Lower leg skin (tissue), 4 donors: ENCODE measurements at places on chromosomes 5 and 9. TPM values are rescaled to one million over a fixed set of nuclear protein-coding genes. Genes with fewer than 3 reads are reported as not detected.
A peak's percentile ranks its signal among the peaks of the same experiment; 100 is the strongest.

DNA sequence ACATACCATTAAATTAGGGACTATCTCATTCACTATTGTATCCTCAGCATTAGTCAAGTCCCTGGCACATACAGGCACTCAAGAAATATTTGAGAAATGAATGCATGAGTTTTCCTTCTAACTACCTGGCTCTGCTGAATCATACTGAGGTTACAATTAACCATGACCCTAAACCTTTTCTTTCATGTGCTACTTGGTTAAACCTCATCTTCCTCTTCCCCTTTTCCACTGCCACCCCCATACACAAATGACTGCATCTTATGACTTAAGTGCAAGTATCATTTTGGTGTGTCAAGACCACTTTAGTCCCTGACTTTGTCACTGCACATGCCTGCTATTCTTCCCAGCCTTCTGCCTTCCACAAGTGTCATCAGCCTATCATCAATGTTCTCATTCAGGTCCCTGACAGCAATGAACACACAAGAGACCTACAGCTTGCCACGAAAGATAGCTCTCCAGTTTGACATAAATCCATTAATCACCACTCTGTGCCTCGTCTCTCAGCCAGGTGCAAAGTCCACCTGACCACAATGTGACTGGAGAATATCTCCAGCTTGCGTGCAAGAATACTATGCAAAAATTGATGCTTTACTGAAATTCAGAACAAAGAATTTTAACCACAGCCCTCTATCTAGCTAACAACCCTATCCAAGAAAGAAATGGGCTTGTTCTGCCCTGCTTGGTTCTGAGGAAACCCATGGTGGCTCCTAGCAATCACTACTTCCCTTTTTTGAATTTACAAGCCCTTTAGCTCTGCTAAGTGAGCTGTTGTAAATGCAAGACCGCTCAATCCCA lies 74.5 kb downstream of the MAPKAP1 start:
- DNase-seq: no peak

DNA sequence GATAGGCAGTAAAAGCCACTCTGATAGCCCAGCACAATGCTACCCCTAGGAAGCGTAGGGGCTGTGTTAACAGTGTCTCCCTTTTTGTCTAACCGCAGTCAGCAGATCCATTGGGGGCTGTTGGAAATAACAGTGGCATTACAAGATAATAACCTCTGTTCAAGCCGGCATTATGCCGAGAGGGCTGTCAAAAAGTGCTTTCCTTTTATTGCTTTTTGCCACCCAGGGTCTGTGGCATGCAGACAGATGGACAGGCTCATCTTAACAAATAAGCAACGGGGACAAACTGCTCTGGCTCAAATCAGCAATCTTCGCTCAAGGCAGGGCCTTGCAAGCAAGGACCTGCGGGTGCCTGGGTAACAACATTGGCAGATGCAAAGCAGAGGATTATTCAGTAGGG lies 123.3 kb downstream of the TLR4 start:
- no peak for DNase-seq

DNA sequence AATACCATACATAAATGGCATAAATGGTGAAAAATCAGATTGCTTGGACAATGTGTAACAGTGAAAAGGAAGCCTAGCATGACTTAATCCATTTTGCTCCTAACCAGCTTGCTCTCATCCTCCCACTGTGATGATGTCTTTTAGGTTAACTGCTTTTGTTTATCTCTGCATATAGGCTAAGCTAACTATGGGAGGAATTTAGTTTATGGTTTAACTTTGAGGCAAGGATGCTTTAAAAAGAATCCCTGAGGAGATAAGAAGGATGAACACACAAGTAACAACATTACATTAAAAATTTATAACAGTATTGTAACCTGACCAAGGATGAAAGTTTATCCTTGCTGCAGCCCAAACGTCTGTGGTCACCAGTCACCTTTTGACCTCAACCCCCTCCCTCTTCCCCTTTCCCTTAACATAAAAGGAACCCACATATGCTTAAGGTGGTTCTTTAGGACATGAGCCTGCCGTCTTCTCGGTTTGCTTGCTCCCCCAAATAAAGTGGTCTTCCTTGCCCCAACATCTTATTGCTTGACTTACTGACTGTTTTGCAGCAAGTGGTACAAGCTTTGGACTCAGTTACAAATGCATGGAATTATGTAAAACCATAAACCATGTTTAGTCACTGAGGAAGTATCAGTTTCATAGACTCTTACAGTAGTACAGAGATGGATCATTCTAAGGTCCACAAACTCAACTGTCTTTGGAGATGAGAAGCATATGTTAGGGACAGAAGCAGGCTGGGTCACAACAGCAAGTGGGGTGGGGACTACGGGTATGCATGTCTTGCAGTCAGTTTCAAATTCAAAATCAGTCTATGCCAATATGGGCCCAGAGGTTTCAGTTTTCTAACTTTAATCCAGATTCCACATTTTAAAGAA lies 31.3 kb downstream of the AGXT2 start:
- DNase-seq: no peak

GRCh38 chr5:58683567-58683966 lies 100.7 kb downstream of the RAB3C start:
- no peak for DNase-seq

The PRDM9 gene
- total RNA-seq: not detected

DNA sequence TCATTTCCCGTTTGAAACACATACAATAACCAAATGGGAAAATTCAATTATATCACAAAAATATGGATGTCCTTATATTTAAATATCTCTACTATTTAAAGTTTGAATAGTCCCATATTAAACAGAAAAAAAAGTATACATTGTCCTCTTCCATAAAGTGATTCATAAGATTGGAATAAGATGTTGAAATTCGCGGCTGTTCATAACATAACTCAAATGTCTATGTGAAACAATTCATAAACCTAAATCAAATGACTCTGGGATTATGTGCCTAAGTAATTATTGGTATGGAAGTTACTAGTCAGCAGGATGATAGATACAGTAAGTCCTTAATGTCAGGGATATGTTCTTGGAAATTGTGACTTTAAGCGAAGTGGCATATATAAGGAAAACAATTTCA lies 3.9 kb upstream of the EFNA5 start:
- no peak for DNase-seq

DNA sequence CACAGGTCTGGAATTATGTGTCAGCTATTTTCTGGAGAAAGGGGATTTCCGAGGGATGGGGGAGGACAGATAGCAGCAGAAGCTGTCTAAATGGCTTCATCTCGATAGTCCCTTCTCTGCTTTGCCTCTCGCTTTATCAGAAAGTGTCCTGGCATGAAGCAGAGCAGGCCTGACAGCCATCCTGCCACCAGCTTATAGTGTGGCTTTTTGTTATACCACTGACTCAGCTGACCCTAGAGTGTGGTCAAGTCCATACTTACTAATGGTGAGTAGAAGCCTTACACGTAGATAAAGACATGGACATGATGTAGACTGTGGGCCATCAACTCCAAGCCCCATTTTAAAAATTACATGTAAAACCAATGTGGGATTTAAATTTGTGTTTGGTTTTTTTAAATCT lies 50.0 kb downstream of the RCL1 start:
- no peak for DNase-seq

GRCh38 chr5:67576112-67576511 lies 379.5 kb upstream of the CD180 start:
- no peak for DNase-seq

The C5orf58 gene
- 0.19 TPM for total RNA-seq

- no peak for DNase-seq
Observed at GRCh38 chr9:35967042-35967441, 9.1 kb upstream of the OR2S2 start.

DNA sequence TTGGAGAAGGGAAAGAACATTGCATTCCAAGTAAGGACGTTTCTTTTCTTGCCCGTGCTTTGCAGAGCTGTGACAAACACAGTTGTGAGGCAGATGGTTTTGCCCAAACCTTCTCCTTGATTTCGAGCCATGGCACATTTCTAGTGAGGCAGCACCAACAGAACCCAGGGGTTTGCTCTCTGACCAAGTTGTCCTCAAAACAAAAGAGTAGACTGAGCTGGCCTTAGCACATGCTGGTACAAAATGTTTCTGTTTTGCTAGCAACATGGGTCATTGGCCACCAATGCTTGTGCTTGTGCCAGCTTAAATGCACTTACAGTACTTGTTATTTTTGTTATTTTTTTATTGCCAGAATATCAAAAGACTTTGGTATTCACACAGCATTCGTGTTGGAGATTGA lies 328.8 kb downstream of the GADD45G start:
- peak; percentile 75 for DNase-seq
